ENCODE measurements at places on chromosomes 7 and 10.

GRCh38 chr7:111027396-111027795 lies 63.5 kb upstream of the LRRN3 start:
- no peak for DNase-seq

- no peak for DNase-seq
Observed at GRCh38 chr7:156832195-156832877, 60.6 kb downstream of the LMBR1 start.

DNA sequence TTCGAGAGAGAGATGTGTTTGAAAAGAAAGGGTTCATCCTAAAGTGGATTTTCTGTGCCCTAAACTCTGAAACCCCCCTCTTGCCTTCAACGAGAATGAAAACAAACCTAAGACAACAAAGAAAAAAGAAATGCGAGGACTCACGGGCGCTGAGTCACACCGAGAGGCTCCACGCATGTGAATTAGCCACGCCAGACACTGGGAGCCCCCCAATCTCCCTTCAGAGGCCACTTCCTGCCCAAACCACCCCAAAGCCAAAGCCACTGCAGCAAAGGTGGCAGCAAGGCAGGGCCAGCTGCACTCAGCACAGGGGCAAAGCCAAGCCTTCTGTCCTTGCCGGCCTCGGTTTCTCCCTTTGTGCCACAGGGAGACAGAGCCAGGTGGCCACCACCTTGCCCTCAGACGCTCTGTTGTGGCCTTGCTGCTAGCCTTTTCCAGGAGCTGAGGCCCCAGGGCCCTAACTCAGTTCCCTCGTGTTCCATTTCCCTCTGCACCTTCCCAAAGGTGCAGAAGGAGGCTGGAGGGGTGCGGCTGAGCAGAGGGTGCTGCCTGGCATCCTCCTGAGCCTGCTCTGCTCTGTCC lies 93.3 kb downstream of the FAM53B start:
- DNase-seq: no peak

DNA sequence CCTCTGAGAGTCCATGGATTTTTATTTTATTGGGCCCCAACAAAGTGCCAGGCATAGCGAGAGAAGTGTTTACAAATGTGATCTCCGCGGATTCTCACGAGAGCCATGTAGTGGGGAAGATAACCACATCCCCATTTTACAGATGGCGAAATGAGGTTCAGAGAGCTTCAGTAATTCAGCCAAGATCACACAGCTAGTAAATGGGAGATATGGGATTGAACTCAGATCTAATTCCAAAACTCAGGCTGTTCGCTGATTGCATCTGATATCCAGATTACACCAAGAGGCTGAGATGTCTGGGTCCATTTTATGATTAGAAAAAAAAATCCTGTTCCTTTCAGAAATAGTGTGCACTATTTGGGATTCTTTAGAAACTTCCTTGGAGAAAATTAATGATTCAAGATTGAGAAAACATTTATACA lies 1.3 kb downstream of the FAS start:
- DNase-seq: no peak

GRCh38 chr10:111516144-111516543 lies 439.3 kb downstream of the ADRA2A start:
- DNase-seq: no peak

GRCh38 chr7:135709508-135709907 lies 18.5 kb downstream of the SLC13A4 start:
- DNase-seq: no peak

GRCh38 chr7:10612950-10613349 lies 360.7 kb upstream of the PHF14 start:
- no peak for DNase-seq

- no peak for DNase-seq
Observed at GRCh38 chr7:76285604-76286374, 16.7 kb upstream of the HSPB1 start.
